Activated CD4-positive, alpha-beta T cell treated with anti-CD3 and anti-CD28 coated beads, Interleukin-2, amount 50 U/mL, for 1 hour (primary cell): ENCODE measurements at places on chromosomes 1 and 21.

- no peak for DNase-seq
These were observed 110.2 kb upstream of the L1TD1 start for GRCh38 chr1:62084310-62084890.

GRCh38 chr1:48294656-48295055, 72.1 kb downstream of the SLC5A9 start:
- DNase-seq: no peak

DNA sequence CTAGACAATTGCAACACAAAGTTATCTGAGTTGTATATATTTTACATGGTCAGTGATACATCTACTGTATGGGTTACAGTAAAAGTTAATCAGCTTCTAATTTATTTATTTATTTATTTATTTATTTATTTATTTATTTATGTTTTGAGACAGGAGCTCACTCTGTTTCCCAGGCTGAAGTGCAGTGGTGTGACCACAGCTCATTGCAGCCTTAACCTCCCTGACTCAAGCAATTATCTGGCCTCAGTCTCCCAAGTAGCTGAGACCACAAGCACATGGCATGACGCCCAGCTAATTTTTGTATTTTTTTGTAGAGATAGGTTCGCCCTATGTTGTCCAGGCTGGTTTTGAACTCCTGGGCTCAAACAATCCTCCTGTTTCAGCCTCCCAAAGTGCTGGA, 241.6 kb downstream of the PTPRC start:
- no peak for DNase-seq

GRCh38 chr1:99535470-99536164, 110.3 kb upstream of the PALMD start:
- no peak for DNase-seq

DNA sequence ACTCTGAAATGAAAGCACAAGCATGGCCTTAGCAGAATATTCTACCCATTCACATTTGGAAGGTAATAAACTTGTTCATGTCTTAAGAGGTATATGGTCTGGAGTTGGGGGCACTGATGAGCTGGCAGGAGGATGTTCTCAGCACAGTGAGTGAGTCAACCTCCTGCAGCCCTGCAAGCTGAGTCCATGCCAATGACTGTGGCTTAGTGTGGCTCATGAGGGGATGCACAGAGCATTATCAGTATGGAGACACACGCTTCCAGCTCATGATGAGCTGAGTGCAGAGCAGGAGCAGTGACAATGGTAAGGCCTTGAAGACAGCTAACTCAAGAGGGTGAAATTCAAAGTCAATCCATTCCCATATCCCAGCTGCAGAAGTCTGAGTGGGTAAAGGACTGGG, 102.3 kb downstream of the TNFSF18 start:
- no peak for DNase-seq

DNA sequence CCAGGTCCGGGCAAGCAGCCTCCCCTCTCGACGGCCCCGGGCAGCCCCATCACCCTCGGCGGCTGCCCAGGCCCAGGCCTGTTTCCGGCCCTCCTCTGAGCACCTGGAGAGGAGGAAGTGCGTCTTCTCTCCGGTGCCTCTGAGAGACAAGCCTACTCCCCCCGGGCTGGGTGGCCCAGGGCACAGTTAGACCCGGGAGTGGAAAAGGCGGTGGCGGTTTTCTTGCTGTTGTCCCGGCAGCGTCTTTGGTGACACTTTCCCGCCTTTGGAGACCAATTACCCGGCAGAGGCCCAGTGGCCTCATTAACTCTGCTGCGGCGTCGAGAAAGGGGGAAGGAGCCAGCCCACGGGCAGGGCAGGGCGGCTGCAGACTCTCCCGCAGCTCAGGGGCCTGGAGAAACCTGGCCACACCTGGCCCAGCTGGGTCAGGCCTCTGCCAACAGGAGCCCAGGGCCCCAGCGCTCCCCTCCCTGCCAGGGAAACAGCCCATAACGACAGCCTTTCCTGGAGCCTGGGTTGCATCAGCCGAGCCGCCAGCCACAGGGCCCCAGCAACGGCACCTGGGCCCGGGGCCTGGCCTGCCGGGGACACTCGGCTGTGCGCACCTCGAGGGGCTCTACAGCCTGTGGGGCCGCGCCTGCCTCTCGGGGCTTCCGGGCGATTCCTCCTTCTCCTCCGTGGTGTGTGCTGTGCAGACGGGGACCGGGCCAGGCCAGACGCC, 28.4 kb upstream of the C1orf159 start:
- DNase-seq: peak; percentile 62

DNA sequence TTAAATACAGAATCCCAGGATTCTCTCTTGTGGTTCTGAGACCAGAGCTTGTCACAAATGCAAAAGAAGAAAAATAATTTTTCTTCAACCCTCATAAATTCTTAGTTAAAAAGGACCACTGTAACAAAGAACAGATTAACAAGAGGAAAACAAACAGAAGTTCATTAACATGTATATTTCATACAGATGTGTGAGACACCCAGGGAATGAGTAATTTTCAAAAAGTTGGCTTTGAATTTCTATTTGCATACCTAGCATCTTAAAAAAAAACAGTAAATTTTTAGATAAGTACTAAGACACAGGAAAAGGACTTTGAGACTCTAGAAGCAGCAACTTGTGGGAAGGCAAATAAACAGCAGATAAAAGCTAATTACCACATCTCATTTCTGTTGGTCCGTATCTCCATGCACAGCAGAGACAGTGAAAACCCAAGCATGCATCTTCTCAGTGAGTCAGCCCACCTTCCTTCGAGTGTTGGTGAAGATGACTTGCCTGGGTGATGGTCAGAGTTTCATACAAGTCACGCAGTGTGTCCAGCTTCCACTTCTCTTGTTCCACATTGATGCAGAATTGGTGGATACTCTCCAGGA, 399.9 kb upstream of the ADAMTS5 start:
- DNase-seq: no peak

DNA sequence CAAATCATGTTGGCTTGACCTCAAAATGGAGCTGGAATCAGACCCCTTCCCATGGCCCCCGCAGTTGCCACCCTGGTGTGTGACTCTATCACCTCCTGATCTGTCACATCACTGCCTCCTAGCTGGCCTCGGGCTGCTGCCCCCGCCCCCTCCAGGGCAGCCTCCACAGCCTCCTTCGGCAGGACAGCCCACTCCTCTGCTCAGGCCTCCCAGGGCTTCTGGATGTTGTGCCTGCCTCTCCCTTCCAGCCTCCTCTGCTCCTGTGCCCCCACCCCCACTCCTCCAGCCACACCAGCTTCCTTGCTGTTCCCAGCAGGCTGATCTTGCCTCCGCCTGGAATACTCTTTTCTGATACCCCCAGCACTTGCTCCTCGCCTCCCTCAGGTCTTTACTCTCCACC, 134.4 kb upstream of the EDN2 start:
- DNase-seq: no peak

GRCh38 chr1:55888685-55889317, 673.6 kb upstream of the USP24 start:
- DNase-seq: no peak

DNA sequence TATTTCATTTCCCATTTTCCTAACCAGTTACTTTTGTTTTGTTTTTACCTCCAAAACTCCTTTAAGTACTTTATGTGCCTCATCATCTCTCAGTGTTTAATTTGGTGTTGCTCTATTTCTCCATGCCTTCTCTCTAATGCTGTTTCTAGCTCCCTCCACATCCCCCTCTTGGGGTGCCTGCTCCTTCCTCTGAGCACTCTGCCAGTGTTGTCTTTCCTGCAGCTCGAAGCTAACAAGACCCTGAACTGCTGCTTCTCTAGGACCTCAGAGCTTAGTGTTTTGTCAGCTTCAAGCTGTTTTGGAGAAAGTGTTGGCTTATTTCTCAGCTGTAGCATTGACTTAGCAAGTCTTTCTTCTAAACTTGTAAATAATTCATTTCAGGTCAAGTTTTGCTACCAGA, 290.6 kb downstream of the DPYD start:
- no peak for DNase-seq

- peak; percentile 48 for DNase-seq
These were observed 1.3 kb upstream of the LYST start for GRCh38 chr1:235867903-235868469.

DNA sequence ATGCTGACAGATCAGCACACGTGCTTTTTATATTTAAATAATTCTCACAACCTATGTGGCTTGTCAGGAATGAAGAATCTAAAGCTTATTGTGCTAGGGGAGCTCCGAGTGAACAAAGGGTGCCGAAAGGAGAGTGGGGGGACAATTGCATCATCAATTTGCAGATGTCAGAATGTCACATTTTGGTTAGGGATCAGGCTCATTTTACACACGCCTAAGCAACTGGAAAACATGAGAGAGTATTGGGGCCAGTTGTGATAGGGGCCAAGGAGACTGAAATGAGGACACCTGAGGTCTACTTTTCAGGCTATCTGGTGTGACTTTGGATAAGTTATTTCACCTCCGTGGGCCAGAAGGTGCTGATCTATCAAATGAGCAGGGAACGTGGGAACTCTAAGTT, 31.8 kb downstream of the RUNX1 start:
- no peak for DNase-seq

DNA sequence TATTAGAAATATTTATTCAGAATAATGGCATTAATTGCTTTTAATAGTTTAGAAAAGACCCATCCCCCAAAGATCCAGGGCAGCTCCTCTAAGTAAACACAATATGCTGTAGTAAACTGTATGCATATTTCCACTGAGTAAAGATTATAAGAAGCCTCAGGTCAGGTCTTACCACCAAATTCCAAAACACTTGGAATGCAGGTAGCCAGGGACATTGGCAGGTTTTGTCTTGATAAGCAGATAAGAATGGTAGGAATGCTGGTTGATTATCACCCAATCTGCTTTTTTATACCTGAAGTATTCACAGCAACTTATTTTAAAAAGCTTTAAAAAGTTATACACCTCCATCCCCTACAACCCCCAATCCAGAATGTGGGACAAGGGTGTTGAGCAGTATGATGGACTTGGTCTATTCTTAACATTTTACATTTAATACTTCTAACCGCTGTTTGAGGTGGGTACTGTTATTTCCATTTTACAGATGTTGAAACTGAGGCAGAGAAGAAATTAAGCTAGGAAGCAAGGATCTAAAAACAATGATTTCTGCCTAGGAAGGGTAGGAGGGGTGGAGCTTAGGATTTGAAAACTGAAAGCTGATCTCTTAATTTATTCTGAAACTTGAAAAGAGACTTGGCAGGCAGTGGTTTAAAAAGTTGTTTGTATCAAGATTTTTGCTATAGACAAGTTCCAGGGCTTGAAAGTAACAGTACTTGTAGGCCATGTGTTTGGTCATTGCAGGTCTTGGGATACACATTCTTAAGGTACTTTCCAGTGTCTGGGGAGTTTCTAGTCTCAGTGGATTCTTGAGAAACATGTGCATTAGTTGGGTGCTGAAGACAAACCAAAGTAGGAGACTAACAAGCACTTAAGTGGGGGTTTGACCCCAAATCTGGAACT, 15.6 kb upstream of the THEM4 start:
- no peak for DNase-seq

- no peak for DNase-seq
These were observed 1.9 kb downstream of the OR2B11 start for GRCh38 chr1:247456021-247456420.

- DNase-seq: no peak
These were observed 438.7 kb downstream of the PRDM2 start for GRCh38 chr1:14138687-14139086.

DNA sequence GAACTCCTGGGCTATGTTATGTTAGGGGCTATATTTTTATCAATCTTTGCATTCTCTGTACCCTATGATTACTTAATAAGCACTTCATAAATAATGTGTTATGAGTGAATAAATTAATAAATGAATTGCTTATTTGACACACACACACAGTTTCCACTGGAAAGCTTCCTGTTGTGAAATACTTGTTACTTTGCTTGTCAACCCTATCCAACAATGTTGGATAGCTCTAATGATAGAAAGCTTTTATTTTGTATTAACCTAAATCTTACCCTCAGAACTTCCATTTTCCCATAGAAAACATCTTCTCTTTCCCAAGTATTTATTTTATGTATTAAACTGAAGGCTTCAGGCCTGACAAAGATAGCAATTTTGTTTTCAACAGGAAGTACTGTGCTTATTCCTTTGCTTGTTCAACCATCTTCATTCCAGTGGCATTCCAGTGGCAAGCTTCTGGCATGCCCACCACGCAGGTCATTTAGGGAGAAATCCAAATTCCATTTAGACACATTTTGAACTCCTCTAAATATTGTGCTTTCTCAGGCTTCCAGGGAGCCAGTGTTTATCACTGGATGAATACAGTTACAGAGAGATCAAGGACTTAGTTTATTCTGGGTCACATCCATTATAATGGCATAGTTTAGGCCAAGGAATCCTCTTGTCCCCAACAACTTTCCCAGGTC, 134.4 kb downstream of the TGFB2 start:
- DNase-seq: no peak

GRCh38 chr1:205687242-205687641, 6.9 kb upstream of the SLC45A3 start:
- no peak for DNase-seq

GRCh38 chr1:180620581-180620980, 11.2 kb upstream of the XPR1 start:
- no peak for DNase-seq

DNA sequence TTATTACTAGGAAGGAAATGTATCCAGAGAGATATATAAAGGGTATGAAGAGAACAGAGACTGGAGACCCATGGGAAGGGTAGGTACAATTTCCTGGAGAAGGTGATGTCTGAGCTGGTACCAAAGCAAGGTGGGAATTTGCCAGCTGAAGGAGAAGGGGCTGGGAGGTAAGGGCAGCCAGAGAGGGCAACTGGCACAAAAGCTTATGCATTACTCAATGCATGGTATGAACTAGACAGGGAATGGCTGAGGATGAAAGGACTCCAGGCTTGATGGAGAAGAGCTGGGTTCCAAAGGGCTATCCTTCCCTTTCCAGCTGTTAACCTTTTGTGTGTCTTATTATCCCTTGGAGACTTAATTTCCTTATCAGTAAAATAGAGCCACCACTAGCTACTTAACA, 113.6 kb upstream of the GADD45A start:
- DNase-seq: no peak

GRCh38 chr1:112396653-112397471, 848 bp downstream of the CTTNBP2NL start:
- DNase-seq: no peak

- DNase-seq: no peak
These were observed 3.2 kb downstream of the CTPS1 start for GRCh38 chr1:40982721-40983120.
